ENCODE measurements at places on chromosomes 12 and 14.

GRCh38 chr12:58500399-58500798, 419.9 kb downstream of the LRIG3 start:
- no peak for DNase-seq

- no peak for DNase-seq
These were observed 144.0 kb downstream of the ADAMTS20 start for GRCh38 chr12:43407816-43408645.

DNA sequence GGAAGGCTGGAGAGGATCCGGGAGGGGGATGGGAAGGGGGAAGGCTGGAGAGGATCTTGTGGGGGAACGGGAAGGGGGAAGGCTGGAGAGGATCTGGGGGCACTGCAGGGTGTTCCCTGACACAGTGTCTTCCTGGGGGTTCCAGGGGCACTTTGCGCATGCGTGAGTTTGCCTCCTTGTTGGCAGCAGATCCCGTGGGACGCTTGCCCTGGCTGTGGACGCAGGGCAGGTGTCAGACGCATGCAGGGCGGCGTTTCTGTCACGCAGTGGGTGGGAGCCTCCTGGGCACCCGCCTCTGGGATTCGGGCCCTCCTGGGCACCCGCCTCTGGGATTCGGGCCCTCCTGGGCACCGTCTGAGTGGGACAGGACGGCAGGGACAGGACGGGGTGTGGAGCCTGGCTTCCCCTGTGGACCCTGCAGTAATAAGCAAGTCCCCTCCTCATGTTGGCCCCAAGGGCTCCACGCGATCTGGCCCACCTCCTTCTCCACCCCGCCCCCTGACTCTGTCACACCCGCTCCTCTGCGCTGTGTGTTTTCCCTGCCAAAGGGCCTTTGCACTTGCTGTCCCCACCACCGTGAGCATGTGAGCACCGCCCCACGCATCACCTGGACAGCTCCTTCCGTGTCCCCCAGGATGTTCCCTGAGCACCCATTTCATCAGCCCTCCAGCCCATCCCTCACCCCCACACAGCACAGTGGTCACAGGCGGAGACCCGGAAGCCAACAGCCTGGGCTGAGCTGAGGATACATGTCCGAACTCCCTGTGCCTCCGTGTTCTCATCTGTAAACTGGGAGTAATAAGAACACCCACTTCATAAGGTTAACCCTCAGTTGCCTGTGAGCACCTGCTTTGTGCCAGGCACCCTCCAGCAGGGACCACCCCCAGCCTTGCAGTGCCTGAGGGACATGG, 4.4 kb downstream of the MMP17 start:
- no peak for DNase-seq

DNA sequence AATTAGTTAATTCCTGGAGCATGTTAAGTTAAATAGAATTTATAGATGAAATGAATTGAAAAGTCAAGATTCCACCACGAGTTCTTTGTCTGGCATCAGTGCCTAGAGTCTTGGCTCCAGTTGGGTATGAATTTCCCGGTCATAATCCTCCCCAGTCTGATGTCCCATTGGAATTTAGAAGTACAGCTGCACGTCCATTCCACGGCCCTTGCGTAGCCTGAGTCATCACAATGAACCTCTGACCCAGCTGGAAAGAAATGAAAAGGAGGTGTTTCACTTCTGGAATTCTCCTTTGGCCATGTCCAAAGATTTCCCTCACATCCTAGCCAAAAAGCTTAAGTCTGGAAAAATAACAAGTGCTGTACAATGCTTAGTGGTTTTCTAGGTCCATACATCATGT, 122.7 kb downstream of the KICS2 start:
- DNase-seq, result no peak

DNA sequence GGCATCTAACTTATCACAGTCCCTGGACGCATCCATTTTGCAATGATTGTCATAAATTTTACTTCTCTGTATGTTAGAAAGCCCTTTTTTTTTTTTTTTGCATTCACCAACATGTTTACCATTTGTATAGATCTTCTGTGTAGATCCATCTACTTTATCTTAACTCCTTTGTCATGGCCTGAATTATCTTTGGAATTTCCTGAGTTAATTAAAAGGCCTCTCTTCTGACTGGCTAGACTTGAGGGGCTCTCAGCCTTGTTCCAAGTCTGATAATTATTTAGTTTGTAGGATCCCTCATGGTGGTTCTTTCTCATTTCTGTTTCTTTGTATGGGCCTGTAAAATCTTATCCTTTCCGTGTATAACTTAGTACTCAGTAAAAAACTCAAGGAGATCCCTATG, 387.0 kb downstream of the C12orf50 start:
- no peak for DNase-seq

GRCh38 chr12:32072102-32072501, 34.5 kb upstream of the BICD1 start:
- DNase-seq, result no peak

- no peak for DNase-seq
These were observed 735.5 kb downstream of the MED13L start for GRCh38 chr12:115541891-115542421.

- no peak for DNase-seq
These were observed 13.5 kb upstream of the NGB start for GRCh38 chr14:77284466-77284865.

DNA sequence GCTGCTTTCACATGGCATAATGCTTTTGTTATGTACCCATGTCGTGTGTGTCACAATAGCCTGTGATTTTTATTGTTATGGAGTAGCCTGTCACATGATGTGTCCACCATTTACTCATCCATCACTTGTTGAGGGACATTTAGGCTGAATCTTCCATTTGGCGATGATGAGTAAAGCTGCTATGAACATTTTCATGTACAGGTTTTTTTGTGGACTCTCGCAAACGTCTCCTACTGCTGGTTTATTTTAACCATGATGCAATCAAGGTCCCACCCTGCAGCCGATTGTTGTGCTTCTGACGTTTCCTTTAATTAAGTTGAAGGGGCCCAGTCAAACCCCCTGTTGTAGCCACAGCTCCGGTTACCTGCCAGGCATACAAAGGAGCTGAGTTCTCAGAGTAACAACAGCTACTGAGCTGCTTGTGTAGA, 63.2 kb downstream of the ZNF664 start:
- no peak for DNase-seq

GRCh38 chr12:124618291-124618902, 51.0 kb upstream of the NCOR2 start:
- DNase-seq, result no peak

- DNase-seq, result no peak
These were observed 59.3 kb upstream of the CNTN1 start for GRCh38 chr12:40632933-40633332.

DNA sequence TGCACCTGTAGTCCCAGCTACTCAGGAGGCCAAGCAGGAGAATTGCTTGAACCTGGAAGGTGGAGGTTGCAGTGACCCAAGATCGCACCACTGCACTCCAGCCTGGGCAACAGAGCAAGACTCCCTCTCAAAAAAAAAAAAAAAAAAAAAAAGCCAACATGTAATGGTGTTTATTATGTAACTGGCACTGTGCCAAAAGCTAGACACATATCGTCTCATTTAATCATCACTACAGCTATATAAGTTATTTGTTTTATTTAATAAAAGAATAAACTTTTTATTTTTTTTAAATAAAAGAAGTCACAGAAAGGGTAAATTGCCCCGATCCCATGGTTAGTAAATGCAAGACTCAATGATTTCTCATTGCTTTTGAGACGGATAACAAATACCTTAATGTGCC, 76.9 kb downstream of the PTCSC3 start:
- DNase-seq, result no peak

DNA sequence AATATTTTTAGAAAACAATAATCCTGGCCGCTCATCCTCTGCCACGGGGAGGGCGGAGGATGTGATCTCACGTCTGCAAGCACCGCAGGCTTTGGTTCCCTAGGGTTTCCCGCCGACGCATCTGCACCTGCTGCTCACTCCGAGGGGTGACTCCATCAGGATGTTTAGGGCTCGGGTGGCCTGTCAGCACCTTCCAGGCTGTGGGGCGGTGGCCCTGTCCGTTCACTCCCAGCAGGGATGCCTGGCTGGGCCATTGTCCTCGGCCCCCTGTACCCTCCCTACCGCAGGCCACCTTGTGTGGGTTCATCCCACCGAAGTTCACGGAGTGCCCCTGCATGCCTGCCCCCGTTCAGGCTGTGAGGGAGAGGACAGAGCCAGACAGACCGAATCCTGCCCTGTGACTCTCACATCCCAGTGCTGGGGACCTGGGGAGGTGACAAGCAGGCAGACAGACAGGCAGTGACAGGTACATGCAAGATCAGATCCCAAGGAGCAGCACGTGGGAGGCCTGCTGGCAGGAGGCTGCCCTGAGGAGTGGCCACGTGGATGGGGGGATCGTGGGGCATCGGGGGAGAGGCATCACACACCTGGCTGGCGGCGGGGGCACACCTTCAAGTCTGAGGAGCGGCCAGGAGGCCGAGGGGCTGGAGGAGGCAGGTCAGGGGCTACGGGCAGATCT, 112.6 kb downstream of the ADGRD1 start:
- DNase-seq, result no peak

Data from NCI-H1417 treated with DMSO at 0.1 percent for 48 hours (cell line).